ENCODE measurements at places on chromosomes 16 and 17.

- no peak for DNase-seq
These were observed 6.2 kb downstream of the DUS1L start for GRCh38 chr17:82059272-82060000.

DNA sequence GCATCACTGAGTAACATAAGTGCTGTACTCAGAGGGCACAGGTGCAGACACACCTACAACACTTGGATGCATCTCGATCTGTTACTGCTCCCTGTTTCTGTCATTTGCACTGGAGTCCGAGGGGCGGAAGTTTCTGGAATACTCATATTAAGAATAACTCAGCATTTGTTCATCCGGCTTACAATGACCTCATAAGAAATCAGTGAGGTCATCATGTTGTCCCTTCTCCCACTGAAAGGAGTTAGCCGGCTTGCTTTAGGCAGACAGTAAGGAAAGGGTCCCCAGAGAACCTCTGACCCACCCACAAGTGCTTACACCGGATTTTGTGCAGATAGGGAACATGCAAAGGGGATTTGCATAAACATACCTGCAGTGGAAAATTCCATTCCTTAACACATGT, 344.7 kb downstream of the HAPSTR1 start:
- DNase-seq = no peak

DNA sequence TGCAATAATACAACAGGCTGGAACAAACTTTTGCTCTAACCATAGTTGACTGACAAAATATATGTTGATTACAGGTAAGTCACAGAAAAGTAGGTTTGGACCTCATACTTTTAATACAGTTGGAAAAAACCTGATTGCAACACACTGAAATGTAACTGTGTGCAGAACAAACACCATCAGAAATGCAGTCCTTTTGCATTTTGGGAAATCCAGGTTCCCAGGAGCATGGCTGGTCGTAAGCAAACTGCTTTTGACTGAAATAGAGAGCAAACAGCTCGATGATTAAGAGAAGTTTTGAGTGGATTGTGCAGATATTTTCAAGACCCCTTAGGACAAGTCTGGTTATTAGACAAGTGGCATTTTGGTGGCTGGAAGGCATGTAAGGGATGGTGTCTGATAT, 8.0 kb downstream of the IGF2BP1 start:
- no peak for DNase-seq

- DNase-seq = no peak
These were observed 4.9 kb upstream of the ZG16B start for GRCh38 chr16:2825049-2825742.

DNA sequence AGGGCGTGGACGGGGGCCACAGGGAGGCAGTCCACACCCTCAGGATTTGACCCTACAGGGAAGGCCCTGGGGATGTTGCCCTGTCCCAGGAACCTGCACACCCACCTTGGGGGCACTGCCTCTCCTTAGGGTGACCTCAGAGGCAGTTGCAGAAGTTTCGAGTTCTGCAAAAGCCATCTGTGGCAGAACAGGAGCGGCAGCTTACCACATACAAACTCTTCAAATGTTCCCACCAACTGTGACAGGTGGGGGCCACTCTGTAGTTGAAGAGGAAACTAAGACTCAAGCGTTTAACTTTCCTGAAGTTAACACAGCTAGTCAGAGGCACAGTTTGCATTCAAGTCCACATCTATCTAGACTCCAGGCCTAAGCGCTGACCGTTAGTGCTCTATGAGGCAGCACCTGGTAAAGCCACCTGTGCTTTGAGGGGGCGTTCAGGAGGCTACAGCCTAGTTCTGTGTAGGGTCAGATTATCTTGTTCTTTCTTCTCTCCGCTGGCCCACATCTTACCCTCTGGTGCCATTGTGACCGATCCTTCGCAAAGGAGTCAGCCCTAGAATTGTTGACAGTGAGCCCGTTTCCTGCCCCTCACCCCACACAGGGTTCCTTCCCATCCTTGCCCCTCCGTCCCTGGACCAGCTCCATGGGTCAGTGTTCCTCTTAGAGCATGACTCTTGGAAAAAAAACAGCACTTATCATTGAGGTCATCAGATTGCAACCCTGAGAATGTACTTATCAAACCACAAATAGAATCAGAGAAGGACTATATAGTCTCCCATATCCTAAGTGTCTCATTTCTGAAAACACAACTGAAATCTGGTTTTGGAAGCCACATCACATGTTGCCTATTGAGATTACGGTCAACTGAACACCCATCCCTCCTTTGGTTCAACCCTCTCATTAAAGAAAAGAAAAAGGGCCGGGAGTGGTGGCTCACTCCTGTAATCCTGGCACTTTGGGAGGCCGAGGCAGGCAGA, 45.4 kb downstream of the CDH1 start:
- no peak for DNase-seq
